ENCODE measurements at places on chromosomes 1 and 21. TPM values are rescaled to one million over a fixed set of nuclear protein-coding genes. Genes with fewer than 3 reads are reported as not detected.

DNA sequence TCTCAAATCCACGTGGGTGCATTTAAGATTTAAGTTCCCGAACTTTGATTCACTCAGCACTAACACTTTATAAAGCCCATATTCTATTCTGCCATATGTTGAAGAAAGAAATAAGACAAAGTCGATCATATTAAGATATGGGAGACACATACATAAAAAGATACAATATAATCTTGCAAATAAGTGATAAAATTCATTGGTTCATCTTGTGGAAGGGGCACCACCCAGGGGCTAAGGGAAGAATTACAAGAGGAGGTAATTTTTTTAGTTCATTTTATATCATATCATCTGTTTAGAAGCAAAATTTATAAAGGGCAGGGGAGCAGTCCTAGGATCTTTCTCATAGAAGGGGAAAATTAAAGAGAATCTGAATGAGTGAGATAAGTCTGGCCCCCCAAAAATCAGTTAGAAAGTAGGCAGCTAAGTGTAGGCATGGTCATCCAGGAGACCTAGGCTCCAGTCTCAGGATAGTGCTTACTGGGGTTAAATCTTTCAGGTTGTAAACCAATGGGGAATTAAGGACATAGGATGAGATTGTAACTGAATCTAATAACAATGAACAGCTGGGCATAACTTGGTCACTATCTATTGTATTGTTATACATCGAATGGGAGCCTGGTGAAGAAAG is 124.2 kb upstream of the L1TD1 start:
- H3K27ac ChIP-seq = no peak overlapping the region
- H3K4me1 ChIP-seq = no peaks in the 10 kb centered on the region
- peak; percentile 13 for DNase-seq
- no peaks in the 10 kb centered on the region for H3K36me3 ChIP-seq
- H3K27me3 ChIP-seq = no peaks in the 10 kb centered on the region

ZNF593OS gene
- total RNA-seq = not detected

KRTAP10-6 gene
- not detected for total RNA-seq

DNA sequence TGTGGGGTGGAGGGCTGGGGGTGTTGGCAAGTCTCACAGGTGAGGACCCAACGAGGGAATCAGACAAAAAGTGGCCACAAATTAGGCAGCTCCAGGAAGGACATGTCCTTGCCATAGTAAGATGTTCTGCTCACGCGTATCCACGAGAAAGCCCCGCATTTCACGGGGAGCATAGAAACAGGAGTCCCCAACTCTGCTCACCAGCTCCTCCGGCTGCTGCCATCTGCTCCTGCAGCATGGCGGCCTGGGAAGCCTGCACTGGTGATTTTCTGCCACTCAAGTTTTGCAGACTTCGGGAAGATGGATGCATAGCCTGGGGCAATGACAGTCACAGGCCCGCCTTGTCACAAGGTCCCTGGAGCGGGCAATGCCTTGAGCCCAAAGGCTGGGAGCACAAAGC is 9.3 kb downstream of the TCP10L start:
- DNase-seq = no peak
- no peaks in the 10 kb centered on the region for H3K36me3 ChIP-seq
- H3K4me3 ChIP-seq = no peak overlapping the region

RPE65 gene
- under 0.01 TPM for total RNA-seq

PTPN22 gene
- 0.28 TPM for total RNA-seq

DNA sequence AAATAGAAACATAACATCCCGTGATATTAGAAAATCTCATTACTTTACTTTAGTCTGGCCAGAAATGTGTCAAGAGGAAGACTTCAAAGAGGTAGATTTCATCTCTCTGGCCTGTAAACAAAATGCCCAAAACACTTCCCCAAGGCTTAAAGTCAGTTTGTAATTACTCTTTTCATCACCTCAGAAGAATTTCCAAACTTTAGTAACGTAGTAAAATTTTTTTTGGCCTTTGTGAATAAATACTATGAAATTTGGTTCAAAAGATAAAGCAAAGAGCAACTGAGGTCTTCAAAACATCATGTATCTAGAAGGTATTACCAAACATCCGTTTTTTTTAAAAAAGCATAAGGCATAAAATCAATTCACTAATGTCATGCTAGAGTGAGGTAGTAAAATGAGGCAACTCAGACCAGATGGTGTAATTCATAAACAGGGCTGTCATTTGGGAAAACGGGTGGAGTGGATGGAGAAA is 51.4 kb downstream of the LEPR start:
- no peaks in the 10 kb centered on the region for H3K36me3 ChIP-seq
- no peak for DNase-seq
- H3K27ac ChIP-seq = no peak overlapping the region
- H3K4me1 ChIP-seq = peaks cover 8% of the 10 kb centered on the region
- H3K27me3 ChIP-seq = no peaks in the 10 kb centered on the region

DNA sequence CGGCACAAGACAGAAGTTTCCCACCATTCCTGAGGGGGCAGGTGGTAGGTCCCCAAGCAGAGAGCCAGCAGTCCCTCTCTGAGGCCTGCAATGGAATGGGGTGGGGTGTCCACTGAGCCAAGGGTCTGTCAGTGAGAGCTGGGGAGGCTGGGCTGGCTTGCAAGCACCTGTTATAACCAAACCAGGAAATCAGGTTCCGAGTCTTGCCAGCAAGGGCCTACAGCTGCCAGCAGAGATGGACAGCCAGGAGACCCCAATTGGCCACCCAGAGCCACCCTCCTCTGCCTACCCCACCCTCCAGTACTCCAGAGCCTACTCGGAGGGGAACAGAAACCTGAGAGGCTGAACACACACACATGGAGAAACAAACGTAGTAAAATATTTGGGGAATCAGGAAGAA is 32.2 kb downstream of the PSEN2 start:
- H3K4me1 ChIP-seq = peaks cover 4% of the 10 kb centered on the region
- peaks cover 2% of the 10 kb centered on the region for H3K36me3 ChIP-seq

GRCh38 chr1:70436622-70437251 is 25.7 kb downstream of the CTH start:
- H3K27ac ChIP-seq = no peak overlapping the region
- H3K4me3 ChIP-seq = no peak overlapping the region
- H3K36me3 ChIP-seq = peaks cover 4% of the 10 kb centered on the region
- DNase-seq = peak; percentile 43
- no peaks in the 10 kb centered on the region for H3K27me3 ChIP-seq

UBL4B gene
- not detected for total RNA-seq

- peak; percentile 90 for DNase-seq
- peak within 1 kb of the TSS; percentile 87 for H3K27ac ChIP-seq
- H3K4me3 ChIP-seq = peak within 1 kb of the TSS; percentile 94
- H3K4me1 ChIP-seq = peaks cover 35% of the 10 kb centered on the region
- H3K27me3 ChIP-seq = no peaks in the 10 kb centered on the region
- H3K36me3 ChIP-seq = no peaks in the 10 kb centered on the region
Observed at GRCh38 chr1:205321162-205321958, at the start of gene NUAK2. Gene NUAK2, minus strand, starts transcription at chr1:205321745. Its CDS starts 117 bp downstream, at chr1:205321628.

DNA sequence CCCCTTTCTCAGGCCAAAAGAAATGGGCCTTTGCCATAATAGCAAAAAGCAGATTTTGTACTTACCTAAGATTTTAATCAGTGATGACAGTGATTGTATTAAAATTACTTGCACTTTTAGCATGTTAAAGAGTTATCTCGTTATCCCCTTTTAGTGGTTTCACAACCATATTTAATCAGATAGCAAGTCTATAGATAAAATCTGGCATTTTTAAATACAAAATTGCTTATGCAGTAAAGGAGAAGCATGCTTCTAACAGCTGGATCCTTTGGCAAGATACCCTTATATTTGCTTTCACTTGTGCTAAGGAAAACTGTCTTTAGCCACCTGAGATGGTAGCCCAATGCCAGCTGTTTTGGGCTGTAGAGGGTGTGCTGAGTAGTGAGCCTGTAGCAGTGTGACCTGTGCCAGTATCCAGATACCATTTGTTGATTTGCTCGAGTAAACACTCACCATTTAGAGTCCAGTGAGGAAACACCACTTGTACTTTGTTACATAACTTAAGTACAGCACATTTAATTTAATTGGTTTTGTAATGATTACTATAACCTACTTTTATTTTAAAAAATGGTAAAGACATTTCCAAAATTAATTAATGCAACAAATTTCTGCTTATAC is 314.4 kb upstream of the ZP4 start:
- H3K4me3 ChIP-seq = no peak overlapping the region
- H3K27ac ChIP-seq = no peak overlapping the region
- no peak for DNase-seq
- no peaks in the 10 kb centered on the region for H3K27me3 ChIP-seq
- no peaks in the 10 kb centered on the region for H3K4me1 ChIP-seq

DNA sequence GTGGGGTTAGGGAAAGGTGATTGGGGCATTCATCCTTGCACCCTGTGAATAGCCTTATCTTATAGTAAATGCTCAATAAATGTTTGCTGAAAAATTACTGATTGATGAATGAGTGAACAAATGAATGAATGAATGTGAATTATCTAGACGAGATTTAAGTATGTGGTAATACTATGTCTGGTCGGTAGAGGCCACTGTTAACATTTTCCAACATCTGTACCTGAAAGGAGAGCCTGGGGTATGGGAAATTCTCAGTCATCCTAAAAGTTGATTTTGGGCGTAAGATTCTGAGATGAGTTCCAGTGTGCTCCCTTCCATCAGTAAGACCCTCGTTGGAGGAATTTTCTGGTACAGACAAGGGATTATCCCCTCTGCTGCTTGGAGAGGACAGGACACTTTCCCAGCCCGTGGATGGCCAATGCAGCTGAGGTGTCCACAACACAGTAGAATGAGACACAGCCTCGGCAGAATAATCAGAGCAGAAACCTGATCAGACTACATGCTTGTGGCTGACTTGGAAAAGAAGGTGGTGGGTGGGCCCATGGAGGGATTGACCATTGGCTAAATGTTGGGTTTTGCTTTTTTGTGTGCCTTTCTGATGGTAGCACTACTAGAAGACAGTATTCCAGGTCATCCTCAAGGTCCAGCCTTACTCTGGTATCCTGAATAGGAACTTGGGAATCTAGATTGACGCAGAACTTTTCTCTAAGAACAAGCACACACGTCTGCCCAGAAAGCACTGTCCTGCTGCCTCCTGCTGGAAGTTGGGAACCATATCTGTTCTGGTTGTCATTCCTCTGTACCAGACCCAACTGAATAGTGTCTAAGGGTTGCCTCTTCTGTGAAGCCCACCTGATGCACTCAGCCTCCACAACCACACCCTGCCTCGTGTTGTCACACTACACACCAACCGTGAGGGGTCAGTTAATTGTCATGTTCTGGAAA is 262.0 kb downstream of the TNR start:
- H3K27ac ChIP-seq = no peak overlapping the region
- no peak overlapping the region for H3K4me3 ChIP-seq
- H3K4me1 ChIP-seq = no peaks in the 10 kb centered on the region
- no peaks in the 10 kb centered on the region for H3K36me3 ChIP-seq
- H3K27me3 ChIP-seq = no peaks in the 10 kb centered on the region

SPSB1 gene
- total RNA-seq = 16.7 TPM

DNA sequence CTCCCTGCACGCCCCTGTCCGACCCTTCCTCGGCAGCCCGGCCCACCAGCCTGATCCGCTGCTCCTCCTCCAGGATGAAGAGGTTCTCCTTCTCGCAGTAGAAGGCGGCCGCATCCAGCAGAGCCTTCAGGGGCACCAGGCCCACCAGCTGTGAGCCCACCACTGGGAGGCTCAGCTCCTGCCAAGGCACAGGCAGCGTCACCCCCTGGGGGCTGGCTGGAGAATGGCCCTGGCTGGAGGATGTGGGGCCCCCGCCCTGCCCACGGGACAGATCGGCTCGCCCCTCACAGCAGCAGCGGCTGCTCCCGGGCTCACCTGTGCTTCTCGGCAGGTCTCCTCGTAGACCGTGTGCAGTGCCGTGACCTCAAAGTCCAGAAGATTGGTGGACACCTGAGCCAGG is 5.3 kb downstream of the FTCD start:
- no peak overlapping the region for H3K4me3 ChIP-seq
- no peaks in the 10 kb centered on the region for H3K36me3 ChIP-seq
- no peaks in the 10 kb centered on the region for H3K27me3 ChIP-seq
- peaks cover 2% of the 10 kb centered on the region for H3K4me1 ChIP-seq
- no peak for DNase-seq

OR2L13 gene
- not detected for total RNA-seq

PIGR gene
- not detected for total RNA-seq

DNA sequence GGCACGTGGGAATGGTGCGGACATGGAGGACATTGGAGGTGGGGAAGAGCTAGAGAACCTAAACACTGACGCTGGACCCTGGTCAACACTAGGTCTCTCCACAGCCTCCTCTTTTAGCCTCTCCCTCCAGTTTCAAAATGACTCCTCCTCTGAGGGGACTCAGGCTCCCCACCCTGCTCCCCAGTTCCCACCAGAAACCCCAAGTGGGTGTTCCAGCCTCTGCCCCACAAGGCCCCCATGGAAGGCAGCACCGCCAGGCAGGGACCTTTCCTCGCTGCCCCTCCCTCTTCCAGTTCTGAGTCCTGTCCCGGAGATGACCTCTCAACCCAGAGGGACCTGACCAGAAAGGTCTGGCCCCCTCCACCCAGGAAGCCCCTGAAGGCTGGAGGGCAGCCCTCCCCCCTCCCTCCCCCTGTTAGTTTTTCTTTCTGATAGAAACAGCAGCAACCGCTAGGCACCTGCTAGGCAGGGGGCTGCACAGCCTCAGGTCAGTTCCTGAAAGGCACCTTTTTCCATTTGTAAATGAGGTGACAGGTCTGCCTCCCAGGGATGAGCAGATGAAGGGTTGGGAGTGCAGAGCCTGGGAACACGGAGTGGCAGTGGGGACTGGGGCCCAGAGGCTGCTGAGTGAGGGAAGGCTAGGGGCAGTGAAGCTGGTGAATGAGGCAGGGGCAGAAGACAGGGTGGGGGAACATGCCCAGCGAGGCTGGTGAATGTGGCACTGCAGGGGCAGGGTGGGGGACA is 9.3 kb upstream of the ITGB2 start:
- H3K27me3 ChIP-seq = peaks cover 69% of the 10 kb centered on the region
- H3K4me3 ChIP-seq = no peak overlapping the region
- H3K4me1 ChIP-seq = peaks cover 28% of the 10 kb centered on the region
- H3K27ac ChIP-seq = no peak overlapping the region

- H3K4me3 ChIP-seq = no peak overlapping the region
- no peaks in the 10 kb centered on the region for H3K4me1 ChIP-seq
- DNase-seq = no peak
- no peaks in the 10 kb centered on the region for H3K27me3 ChIP-seq
Observed at GRCh38 chr1:13950637-13951036, 250.6 kb downstream of the PRDM2 start.

DNA sequence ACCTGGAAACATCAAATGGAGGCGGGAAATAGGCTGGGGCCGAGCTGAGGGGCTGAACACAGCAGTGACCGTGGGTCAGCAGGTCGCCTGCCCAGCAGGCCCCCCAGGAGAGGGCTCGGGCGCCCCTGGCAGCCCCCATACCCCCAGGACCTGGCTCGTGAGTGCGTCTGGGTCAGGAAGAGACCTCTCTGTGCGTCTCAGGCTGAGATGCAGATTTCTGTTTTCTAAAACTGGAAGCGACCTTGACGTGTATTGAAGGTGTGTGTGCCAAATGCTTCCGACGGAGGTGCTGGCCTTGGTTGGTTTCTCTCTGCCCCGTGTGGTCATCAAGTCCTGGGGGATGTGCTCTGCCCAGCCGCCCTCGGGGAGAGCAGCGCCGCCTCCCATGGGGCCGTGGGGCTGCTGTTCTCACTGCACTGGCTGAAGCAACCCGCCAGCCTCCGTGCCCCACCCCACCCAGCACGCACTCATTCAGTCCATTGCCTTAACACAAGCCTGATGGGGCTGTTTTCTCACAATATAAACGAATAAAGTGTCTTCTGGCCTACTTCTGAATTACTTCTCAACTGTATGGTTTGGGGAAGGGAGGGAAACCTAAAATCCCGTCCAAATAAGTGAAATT is 7.4 kb downstream of the PEX10 start:
- peak; percentile 31 for DNase-seq
- peaks cover 8% of the 10 kb centered on the region for H3K4me1 ChIP-seq
- no peak overlapping the region for H3K4me3 ChIP-seq
- H3K36me3 ChIP-seq = peaks cover 77% of the 10 kb centered on the region
- no peak overlapping the region for H3K27ac ChIP-seq
- H3K27me3 ChIP-seq = no peaks in the 10 kb centered on the region

- H3K4me1 ChIP-seq = no peaks in the 10 kb centered on the region
- peak; percentile 66 for DNase-seq
- no peak overlapping the region for H3K4me3 ChIP-seq
- no peak overlapping the region for H3K27ac ChIP-seq
Observed at GRCh38 chr1:238660849-238661248, 725.5 kb upstream of the CHRM3 start.

Measured in IMR-90 (cell line).